ENCODE measurements at places on chromosomes 7 and 10. TPM values are rescaled to one million over a fixed set of nuclear protein-coding genes. Genes with fewer than 3 reads are reported as not detected.

OR2A1 gene
- total RNA-seq, result not detected

NRG3 gene
- 0.32 TPM for total RNA-seq

GTF2IRD1 gene
- total RNA-seq, result 22.4 TPM

TRIL gene
- total RNA-seq, result 0.79 TPM

MEIG1 gene
- not detected for total RNA-seq

DNA sequence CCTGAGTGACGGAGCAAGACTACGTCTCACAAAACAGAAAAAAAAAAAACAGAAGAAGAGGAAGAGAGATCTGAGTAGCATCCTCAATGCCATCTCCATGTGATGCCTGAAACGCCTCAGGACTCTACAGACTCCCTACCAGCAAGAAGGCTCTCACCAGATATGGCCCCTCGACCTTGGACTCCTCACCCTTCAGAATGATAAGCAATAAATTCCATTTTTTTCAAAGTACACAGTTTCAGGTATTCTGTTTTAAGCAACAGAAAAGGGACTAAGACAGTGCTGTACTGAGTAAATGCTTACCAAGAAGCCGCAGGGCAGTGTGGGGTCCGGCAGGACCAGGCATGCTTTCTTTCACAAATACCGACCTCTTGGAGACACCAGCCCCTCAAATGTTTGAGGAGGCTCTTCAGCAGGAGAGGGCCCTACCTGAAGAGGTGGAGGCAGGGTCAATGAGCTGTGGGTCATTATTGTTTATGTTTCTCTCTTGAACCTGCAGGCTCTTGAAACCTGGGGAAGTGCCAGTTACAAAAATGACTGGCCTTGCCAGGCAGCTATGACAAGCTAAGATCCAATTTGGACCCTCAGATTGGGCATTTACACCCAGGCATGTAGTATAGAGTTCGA lies 204.1 kb upstream of the LYZL1 start:
- DNase-seq, result no peak

DNA sequence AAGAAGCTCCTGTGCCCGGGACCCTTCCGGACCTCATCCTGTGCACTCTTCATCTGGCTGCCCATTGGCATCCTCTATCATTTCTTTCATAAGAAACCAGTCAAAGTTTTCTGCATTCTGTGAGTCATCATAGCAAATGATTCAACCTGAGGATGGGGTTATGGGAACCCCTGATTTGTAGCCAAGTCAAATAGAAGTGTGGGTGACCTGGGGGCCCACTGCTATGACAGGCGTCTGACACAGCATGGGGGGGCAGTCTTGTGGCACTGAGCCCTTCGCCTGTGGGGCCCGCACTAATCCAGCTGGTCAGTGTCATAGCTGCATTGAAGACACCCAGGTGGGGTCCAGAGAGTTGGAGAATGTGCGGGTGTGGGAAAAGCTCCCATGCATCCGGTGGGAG lies 230.4 kb downstream of the USP6NL start:
- no peak for DNase-seq

- DNase-seq, result no peak
These were observed 270.3 kb upstream of the SORCS1 start for GRCh38 chr10:107434854-107435253.

DNA sequence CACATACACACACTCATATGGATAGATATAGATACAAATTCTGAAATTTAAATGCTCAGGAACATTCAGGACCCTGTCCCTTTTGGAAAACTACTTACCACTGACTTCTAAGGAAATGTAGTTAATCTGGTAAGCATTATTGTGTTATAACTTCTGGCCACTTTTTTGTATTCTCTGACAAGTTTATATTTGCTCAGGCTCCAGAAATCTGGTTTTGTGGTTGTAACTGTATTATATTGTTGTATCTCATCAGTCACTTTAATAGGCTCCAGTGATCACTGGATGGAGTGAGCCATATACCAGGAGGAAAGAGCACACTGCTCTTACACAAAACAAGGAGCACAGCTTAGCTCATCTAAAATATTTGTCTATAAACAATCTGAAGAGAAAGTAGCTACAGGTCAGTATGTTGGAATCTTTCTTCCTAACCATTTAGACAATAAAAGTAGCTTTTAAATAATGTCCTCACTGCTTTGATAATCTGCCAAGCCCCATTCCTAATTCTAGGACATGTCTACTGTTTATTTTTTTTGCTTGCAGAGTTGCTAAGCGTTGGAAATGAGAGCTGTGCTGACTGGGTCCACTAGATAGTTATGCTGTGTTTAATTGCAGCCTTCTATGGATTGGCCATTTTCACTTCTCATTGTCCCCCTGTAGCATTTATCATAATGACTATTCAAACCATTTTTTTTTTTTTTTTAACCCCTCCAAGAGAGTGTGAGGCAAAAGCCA lies 43.8 kb downstream of the SMNDC1 start:
- no peak for DNase-seq

- DNase-seq, result no peak
These were observed 98.2 kb downstream of the REEP3 start for GRCh38 chr10:63619426-63619825.

GRCh38 chr10:132304756-132305509 lies 2.8 kb downstream of the STK32C start:
- DNase-seq, result no peak

GRCh38 chr10:59006511-59007306 lies 169.7 kb upstream of the PHYHIPL start:
- DNase-seq, result no peak

GRCh38 chr7:158067931-158068482 lies 519.6 kb downstream of the PTPRN2 start:
- no peak for DNase-seq

GRCh38 chr10:96585736-96586418 lies 935 bp downstream of the TM9SF3 start:
- peak; percentile 78 for DNase-seq

GRCh38 chr7:42240416-42240815 lies 3.4 kb upstream of the GLI3 start:
- no peak for DNase-seq

GRCh38 chr7:46932306-46932675 lies 649.6 kb downstream of the TNS3 start:
- no peak for DNase-seq

DNA sequence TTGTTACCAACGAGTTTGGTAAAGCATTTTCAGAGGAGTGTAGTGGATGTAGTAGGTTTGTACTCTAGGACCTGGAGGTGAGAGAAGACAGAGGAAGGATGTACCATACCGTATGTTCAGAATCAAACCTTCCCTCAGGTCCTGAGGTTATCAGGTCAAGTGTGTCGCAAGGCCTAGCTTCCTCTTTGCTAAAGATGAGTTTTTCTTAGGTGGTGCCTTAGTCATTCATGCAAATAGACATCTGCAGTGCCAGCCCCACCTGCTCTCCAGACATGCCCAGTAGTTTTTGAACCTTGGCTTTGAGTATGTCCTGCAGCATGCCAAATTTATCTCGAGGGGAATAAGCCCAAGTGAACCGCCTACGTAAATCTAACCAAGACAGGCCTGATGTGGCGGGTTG lies 71.3 kb downstream of the HDAC9 start:
- peak; percentile 15 for DNase-seq

- DNase-seq, result peak; percentile 27
These were observed 24.6 kb upstream of the INMT start for GRCh38 chr7:30727061-30727945.

DNA sequence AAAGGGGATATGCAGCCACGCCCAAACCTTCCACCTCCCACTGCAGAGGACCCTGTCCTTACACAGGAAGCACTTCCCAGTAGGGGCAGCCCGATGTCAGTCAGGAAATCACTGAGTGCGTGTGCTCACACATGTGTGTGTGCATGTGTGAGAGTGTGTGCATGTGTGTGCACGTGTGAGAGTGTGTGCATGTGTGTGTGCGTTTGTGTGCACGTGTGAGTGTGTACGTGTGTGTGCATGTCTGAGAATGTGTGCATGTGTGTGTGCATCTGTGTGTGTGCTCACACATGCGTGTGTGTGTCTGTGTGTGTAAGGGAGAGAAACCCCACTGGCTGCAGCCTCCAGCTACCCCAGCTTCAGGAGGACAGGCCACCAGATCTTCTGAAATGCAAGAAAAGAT lies 229.3 kb downstream of the KCNMA1 start:
- DNase-seq, result no peak

DNA sequence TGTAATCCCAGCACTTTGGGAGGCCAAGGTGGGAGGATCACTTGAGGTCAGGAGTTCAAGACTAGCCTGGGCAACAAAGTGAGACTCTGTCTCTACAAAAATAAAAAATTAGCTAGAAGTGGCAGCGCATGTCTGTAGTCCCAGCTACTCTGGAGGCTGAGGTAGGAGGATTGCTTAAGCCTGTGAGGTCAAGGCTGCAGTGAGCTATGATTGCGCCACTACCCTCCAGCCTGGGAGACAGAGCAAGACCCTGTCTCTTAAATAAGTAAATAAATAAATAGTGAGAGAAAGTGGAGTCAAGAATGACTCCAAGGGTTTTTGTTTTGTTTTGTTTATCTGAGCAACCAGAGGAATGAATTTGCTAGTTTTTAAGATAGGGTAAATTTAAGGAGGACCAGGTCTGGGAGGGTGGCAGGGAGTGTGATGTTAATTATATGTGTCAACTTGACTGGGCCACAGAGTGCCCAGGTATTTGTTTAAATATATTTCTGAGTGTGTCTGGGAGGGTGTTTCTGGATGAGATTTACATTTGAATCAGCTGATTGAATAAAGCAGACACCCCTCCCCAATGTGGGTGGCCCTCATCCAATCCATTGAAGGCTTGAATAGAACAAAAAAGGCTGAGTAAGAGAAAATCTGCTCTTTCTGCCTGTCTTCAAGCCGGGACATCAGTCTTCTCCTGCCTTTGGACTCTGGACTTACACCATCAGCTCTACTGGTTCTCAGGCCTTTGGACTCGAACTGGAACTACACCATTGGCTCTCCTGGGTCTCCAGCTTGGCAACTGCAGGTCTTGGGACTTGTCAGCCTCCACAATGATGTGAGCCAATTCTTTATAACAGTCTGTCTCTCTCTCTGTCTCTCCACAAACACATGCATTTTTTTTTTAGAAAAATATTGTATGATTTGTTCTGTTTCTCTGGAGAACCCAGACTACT lies 23.5 kb downstream of the IMPDH1 start:
- no peak for DNase-seq

DNA sequence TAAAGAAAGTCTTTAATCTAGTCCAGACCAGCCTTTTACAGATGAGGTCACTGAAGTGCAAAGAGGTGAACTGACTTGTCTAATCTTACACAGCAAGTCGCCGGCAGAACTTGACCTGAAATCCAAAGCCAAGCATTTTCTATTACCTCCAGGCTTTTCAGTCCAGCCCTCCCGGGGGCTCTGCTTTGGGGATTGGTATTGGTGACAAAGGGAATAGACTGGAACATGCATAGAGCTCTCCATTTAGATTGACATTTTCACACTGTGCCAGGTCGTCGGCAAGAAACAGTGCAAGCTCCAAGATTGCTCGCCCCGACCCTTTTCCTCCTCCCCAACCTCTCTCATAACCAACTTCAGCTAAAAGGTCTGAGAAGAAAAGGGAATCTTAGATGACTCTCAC lies 42.2 kb upstream of the MTPAP start:
- no peak for DNase-seq

- DNase-seq, result no peak
These were observed 210.1 kb upstream of the INHBA start for GRCh38 chr7:41912851-41913567.

- DNase-seq, result no peak
These were observed 30.7 kb downstream of the EN2 start for GRCh38 chr7:155488483-155489127.
